Renal cortical epithelial cell (primary cell): ENCODE measurements at places on chromosomes 3 and 15.

GRCh38 chr3:120470870-120471269 lies 20.1 kb upstream of the FSTL1 start:
- DNase-seq = no peak

GRCh38 chr3:17158941-17159682 lies 274.4 kb downstream of the PLCL2 start:
- DNase-seq = peak; percentile 68

- no peak for DNase-seq
Measured at GRCh38 chr15:96066126-96066525, 264.4 kb upstream of the NR2F2 start.

DNA sequence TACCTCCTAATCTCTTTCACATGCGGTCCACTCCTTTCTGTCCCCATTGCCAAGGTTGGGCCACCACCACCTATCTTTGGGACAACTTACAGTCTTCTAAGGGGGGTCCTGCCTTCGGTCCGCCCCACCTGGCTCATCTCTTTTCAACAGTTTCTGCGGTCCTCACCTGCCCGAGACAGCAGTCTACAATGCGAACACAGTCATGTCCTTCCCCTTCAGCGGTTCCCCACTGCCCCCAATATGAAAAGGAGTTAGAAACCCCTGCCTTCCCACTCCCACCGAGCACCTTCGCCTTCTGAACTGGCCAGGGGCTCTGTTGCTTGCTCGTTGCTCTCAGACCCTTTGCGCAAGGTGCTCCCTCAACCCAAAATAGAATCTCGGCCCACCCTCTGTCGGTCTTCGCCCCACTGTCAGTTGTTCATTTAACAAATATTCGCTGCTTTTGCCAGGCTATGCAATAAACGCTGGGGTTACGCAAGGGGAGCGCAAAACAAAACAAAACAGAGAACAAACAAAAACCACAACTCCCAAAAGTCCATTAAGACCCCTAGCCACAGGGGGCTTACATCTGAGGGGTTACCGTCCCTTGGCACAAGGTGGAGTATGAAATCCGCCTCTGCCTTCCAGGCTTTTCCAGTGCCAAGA lies 611 bp upstream of the FANCI start:
- no peak for DNase-seq

- no peak for DNase-seq
Measured at GRCh38 chr3:78570496-78570895, 1197.3 kb downstream of the ROBO1 start.

DNA sequence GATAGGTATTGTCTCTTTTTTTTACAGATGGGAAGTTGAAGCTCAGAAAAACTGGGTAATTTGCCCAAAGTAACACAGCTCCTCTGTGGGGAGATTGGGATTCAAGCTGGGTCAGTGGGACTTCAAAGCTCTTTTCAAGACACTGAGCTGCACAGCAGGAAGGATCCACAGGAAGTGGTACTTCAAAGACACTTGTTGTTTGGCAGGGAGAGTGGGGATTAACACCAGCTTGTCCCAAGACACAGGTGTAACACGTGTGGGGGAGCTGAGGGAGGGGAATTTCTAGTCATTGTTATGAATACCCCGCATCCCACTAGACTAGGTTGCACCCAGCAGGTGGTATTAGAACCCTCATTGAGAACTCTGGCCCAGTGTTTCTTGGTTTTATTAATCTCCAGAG lies 116.0 kb downstream of the FOXB1 start:
- DNase-seq = no peak

DNA sequence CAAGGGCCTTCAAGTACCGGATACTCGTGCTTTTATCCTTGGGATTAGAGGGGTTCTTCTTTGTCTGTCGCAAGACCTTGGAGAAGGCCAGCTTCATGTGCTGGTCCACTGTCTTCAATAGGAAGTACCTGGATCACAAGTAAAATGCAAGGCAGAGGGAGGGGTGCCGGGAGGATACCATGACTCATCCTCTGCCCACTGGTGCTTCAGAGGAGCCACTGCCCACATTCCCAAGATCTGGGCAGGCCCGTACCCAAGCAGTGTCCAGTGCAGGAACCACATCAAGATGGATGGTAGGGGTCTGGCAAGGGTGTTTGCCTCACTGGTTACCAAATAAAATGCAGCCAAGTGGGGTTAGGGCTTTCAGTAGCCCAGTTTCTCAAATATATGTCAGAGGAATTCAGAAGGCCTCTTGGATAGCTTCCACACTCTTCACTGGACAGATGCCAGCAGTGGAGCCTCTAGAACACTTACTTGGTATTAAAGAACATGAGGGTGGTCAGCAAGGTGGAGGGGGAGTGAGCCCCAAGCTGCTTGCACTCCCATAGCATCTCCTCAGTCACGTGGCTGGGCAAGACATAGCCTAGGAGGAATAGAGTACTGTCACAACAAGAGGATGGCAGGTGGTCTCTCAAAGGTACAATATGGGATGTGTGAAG lies 3.6 kb upstream of the IMPDH2 start:
- peak; percentile 38 for DNase-seq

DNA sequence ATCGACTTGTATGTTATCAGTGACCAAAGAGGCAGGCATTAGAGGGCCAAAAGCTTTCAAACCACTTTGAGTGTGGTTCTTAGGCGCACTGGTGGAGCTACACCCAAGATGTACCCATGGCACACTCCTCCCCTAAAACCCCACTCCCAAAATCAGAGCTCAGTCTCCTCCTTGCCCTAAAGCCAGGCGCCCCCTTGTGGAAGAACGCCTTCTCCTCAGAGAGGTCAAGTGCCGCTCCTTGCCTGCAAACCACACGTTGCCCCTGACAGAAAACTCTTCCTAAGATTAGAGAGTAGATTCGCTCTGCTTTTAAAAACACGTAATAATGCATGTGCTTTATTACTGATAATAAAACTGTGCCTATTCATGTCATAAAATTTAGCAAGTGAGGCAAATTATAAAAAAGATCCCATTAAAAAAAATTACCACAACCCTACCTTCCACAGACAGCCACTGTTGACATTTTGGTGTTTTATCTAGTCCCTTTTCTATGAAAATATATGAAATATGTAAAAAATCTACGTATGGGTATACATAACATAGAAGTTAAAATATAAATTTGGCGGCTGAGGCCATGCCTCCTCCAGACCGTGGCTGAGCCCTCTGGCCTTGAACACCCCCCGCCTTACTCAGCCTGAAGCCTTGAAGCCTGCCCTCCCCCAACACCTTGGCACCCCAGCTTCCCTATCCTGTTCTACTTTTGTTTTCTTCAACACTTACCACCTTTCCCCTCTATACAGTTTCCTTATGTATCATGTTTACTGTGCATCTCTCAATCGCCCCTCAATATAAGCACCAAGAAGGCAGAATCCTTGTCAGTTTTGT lies 33.5 kb downstream of the BCL2L10 start:
- peak; percentile 35 for DNase-seq

- peak; percentile 67 for DNase-seq
Measured at GRCh38 chr3:160157321-160157720, 67.9 kb upstream of the C3orf80 start.

DNA sequence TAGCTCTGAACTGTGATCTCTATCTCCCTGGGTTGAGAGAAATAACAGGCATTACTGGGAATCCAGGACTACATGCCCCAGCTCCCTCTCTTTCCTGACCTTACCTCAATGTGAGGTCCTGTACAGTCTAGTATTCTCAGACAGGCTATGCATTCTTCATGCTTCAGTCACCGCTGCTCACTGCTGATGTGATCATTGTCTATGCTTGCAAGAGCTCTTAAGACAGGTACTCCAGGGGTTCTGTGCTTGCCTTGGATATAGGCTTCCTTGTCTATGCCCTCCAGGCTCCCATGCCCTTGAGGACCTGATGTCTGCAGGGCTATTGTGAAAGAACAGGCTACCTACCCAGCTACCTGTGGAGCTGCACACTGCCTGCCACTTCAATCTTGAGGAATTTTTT lies 183.6 kb downstream of the MBNL1 start:
- DNase-seq = peak; percentile 41

GRCh38 chr3:55089211-55089610 lies 161.4 kb upstream of the LRTM1 start:
- peak; percentile 35 for DNase-seq

DNA sequence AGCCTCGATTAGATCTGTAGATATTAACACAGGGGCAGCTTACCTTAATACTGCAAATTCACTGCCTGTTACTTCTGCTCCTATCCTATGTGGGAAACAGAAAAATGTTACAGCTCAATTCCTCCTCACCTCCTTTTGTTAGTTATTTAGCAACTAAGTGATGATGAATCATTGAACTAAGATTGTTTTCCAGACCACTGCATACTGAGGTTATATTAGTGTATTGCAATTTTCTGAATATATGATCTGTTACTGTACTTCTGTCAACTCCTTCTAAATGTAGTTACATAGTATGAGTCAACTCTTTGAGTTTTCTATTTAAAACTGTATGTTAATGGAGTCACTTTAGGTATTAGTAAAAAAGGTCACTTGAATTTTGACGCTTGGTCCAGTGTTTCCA lies 331.5 kb upstream of the SLCO3A1 start:
- DNase-seq = peak; percentile 67

DNA sequence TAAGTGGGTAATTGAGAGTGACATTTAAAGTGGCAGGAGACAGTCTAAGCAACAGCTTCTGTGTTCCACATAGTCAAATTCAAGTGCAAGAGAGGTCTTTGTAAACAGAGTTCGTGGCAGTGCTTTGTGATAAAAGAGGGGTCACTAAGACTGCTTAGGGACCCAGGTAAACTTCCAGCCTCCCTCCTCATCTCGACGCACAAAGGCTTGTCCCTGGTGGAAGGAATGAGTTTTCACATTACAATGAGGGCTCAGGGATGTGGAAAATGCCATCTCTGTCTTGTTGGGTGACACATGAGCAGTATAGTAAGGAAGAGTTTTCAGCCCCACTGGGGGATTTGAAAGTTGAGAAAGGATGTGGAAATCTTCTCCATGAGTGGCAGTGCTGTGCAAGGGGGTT lies 7.3 kb downstream of the GMNC start:
- DNase-seq = no peak

DNA sequence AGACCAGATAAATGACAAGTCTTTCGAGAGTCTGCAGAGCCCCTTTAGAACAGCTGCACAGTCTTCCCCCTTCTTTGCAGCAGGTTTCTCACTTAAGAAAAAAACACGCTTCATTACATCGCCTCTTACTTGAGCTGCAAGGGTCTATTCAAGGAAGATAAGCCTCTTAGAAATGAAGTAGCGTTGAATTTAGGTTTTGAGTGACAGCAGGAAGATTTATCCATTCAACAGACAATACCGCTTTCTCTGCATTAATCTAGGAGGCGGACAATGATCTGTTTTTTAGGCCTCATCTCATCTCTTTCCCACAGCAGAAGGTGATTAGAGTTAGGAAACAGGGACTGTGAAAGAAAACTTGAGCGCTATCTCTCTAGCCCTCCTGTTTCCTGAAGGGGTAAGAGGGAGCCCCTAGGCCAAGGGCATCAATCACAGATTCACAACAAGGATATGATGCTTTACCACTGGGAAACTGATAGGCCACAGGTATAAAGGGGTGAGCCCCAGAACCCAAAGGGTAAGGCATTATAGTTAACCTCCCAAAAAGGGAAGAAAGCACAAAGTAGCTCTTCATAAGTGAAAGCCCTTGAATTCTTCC lies 84.3 kb downstream of the MECOM start:
- no peak for DNase-seq

DNA sequence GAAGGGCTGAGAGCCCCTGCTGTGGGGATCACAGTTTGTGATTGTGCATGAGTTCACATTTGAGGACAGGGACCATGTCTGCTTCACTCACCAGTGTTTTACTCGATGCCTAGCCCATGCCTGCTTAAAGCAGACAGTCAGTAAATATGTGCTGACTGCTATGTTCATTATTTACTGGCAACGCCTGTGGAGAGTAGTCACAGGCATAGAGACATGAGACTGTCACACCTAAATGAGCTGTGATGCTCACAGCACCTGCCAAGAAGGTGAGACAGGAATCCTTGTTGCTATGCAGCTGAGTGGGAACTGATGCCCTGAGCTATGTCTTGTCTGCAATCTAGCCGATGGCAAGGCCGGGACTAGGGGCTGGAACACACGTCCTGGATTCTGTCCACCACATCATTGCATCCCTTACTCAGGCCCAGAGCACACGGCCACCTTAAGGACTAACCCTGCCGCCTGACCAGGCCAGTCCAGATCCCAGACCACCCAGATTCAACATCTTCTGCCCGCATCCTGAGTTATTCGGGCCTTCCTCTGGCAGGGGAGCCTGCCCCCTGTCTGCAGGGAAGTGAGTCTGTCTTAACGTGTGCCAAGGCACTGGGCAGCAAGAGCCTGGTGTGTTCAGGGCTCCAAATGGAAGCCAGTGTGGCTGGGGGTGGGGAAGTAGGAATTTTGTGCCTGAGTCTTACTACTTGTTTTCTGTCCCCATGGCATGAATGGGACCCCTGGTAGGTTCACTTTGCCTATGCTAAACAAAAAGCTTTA lies 44.8 kb downstream of the FGD5 start:
- no peak for DNase-seq

DNA sequence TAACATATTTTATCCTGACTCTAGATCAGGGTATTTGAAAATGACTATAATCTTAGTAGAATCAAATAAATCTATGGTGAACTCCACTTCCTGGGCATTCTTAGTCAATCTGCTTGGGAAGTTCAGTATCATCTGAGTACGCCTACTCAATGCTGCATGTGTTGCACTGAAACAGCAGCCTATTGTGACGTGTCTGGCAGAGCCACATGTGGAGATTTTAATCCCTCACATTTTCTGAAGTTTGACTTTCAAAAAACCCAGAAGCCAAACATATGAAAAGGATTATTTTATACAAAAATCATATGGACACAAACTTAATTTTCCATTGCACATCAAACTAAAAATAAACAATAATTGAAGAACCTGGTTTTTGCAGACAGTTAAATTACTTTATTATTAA lies 798.3 kb downstream of the ROBO1 start:
- no peak for DNase-seq

DNA sequence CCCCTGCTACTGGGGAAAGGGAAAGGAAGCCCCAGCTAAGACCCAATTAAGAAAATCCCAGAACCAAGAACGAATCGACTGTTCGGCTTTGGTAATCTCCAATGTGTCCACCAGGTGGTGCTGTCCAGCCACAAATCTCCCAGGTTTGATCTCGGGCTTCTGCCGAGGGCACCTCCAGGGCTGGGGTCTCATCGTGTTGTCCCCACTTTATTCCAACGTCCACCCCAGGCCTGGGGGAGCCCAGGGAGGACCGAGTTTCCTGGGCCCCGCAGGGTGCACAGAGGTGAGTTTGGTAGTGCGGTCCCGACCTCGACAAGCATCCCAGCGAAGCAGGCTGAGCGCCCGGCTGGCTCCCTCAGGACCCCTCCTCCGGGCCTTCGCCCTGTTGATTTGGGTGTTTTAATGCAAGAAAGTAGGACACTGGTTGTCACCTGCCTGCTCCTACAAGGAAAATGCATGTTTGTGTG lies 185.1 kb downstream of the GOLGA6L6 start:
- DNase-seq = no peak

- peak; percentile 97 for DNase-seq
Measured at GRCh38 chr3:16140116-16140893, 34.2 kb upstream of the GALNT15 start.

GRCh38 chr15:55741833-55742497 lies 987 bp downstream of the PRTG start:
- DNase-seq = no peak

- no peak for DNase-seq
Measured at GRCh38 chr3:3817865-3818264, 18.6 kb downstream of the LRRN1 start.
